CD4-positive, alpha-beta T cell (primary cell): ENCODE measurements at places on chromosomes 13 and 19. TPM values are rescaled to one million over a fixed set of nuclear protein-coding genes. Genes with fewer than 3 reads are reported as not detected.

Gene CGB1
- not detected for total RNA-seq

Gene MEIOSIN
- total RNA-seq = not detected

Gene ZNF765
- 6.7 TPM for total RNA-seq

Gene ERICH4
- not detected for total RNA-seq

Gene CEACAM21
- 30.7 TPM for total RNA-seq

Gene HMGB1
- 448 TPM for total RNA-seq

Gene IGFL3
- total RNA-seq = not detected

Gene CEACAM20
- total RNA-seq = not detected

Gene KLK5
- not detected for total RNA-seq

Gene OR10H3
- total RNA-seq = not detected

Gene GJB2
- 0.25 TPM for total RNA-seq

Gene FBN3
- total RNA-seq = not detected

Gene CDKN2D
- 83.3 TPM for total RNA-seq

Gene NCLN
- total RNA-seq = 51.9 TPM

Gene BEST2
- total RNA-seq = not detected

Gene RFPL4A
- total RNA-seq = not detected

Gene PALM
- not detected for total RNA-seq

Gene TUBB4A
- 0.53 TPM for total RNA-seq

Gene TLE6
- not detected for total RNA-seq

Gene CGB8
- total RNA-seq = not detected

Gene TGFBR3L
- 1.2 TPM for total RNA-seq

Gene SMAD9
- not detected for total RNA-seq

Gene CYP4F11
- total RNA-seq = not detected

Gene UHRF1
- total RNA-seq = 0.20 TPM

Gene HSD17B14
- 1.3 TPM for total RNA-seq

Gene SGCG
- total RNA-seq = not detected

Gene BICRA
- 21.2 TPM for total RNA-seq

Gene CPB2
- total RNA-seq = not detected

Gene C13orf42
- total RNA-seq = not detected

Gene C1QTNF9B
- not detected for total RNA-seq

Gene ZNF528
- 16.9 TPM for total RNA-seq

Gene SLC7A10
- total RNA-seq = not detected

Gene IRS2
- 188 TPM for total RNA-seq

Gene PALM3
- total RNA-seq = 0.25 TPM

Gene ZNF681
- 2.6 TPM for total RNA-seq

Gene SOX1
- not detected for total RNA-seq

Gene DCT
- total RNA-seq = 0.25 TPM

Gene PTPRH
- total RNA-seq = not detected

Gene CEACAM7
- total RNA-seq = not detected

Gene SLC10A2
- total RNA-seq = not detected

Gene NAPSA
- total RNA-seq = 0.91 TPM

Gene COL5A3
- 4.4 TPM for total RNA-seq

Gene KLK14
- not detected for total RNA-seq
